ENCODE measurements at places on chromosomes 11 and 22. TPM values are rescaled to one million over a fixed set of nuclear protein-coding genes. Genes with fewer than 3 reads are reported as not detected.

The UPK3A gene
- total RNA-seq = 1.6 TPM

The PHF21B gene
- not detected for total RNA-seq

The TH gene
- total RNA-seq = not detected

The C22orf31 gene
- not detected for total RNA-seq

The ART5 gene
- total RNA-seq = not detected

The DGCR6L gene
- total RNA-seq = 16.2 TPM

The MCHR1 gene
- total RNA-seq = not detected

The OR5P2 gene
- total RNA-seq = not detected

The CRYBA4 gene
- not detected for total RNA-seq

The BAIAP2L2 gene
- total RNA-seq = 0.64 TPM

The EIF3M gene
- total RNA-seq = 234 TPM

The CST6 gene
- not detected for total RNA-seq

The TANGO2 gene
- 47.2 TPM for total RNA-seq

The DCDC1 gene
- total RNA-seq = not detected

The NCF4 gene
- 120 TPM for total RNA-seq

The PATE2 gene
- not detected for total RNA-seq

The RCN1 gene
- total RNA-seq = 15.8 TPM

The TTC12 gene
- 21.3 TPM for total RNA-seq

The CRYBB2 gene
- total RNA-seq = not detected

The TRMU gene
- 52.2 TPM for total RNA-seq

The SLC22A12 gene
- total RNA-seq = not detected

The ME3 gene
- 1.3 TPM for total RNA-seq

The SMARCB1 gene
- 156 TPM for total RNA-seq

The TRIM68 gene
- 16.9 TPM for total RNA-seq

The XKR3 gene
- 0.13 TPM for total RNA-seq

The GLB1L2 gene
- total RNA-seq = 0.33 TPM

The MS4A14 gene
- 4.9 TPM for total RNA-seq

The SLC25A18 gene
- 0.15 TPM for total RNA-seq
